ENCODE measurements at places on chromosomes 3 and 15.
A peak's percentile ranks its signal among the peaks of the same experiment; 100 is the strongest.

GRCh38 chr3:48692551-48692950 is 6.8 kb upstream of the NCKIPSD start:
- no peak for DNase-seq

- DNase-seq: no peak
These were observed 278.9 kb downstream of the MEX3B start for GRCh38 chr15:81766829-81767475.

DNA sequence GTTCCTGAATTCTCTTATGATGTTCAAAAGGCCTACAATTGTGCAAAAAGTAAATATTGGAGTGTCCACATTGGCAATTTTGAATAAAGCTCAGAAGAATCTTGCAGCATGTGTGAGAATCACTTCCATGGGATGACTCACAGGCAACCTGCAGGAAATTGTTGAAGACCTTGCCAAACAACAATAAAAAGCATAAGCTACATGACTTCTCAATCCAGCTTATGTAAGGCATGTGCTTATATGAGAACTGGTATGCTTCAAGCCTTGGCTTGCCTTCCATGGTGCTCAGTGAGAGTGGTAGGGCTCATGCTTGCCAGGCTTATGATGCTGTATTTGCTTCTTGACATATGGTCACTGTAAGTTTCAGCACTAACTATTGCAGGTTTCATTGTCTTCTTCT is 18.4 kb upstream of the BCHE start:
- peak; percentile 31 for DNase-seq

- no peak for DNase-seq
These were observed 62.7 kb downstream of the DNASE1L3 start for GRCh38 chr3:58148049-58148448.

GRCh38 chr15:69590932-69591524 is 138.4 kb downstream of the RPLP1 start:
- DNase-seq: no peak
